ENCODE measurements at places on chromosomes 12 and 14. TPM values are rescaled to one million over a fixed set of nuclear protein-coding genes. Genes with fewer than 3 reads are reported as not detected.

AQP6 gene
- total RNA-seq = not detected

NKX2-1 gene
- total RNA-seq = not detected

GOLT1B gene
- 35.1 TPM for total RNA-seq

BDKRB2 gene
- total RNA-seq = not detected

CCDC175 gene
- total RNA-seq = not detected

PSMC1 gene
- 57.3 TPM for total RNA-seq

DPPA3 gene
- not detected for total RNA-seq

ABHD12B gene
- total RNA-seq = not detected

ATF1 gene
- total RNA-seq = 33.2 TPM

FITM1 gene
- total RNA-seq = 3.5 TPM

RNASE7 gene
- total RNA-seq = not detected

PAPOLA gene
- total RNA-seq = 207 TPM

Measured in T-cell (primary cell).